ENCODE measurements at places on chromosomes 3 and 15. TPM values are rescaled to one million over a fixed set of nuclear protein-coding genes. Genes with fewer than 3 reads are reported as not detected.

IMPDH2 gene
- 178 TPM for total RNA-seq

REC114 gene
- total RNA-seq, result not detected

SLC9C1 gene
- 0.48 TPM for total RNA-seq

MANF gene
- 40.0 TPM for total RNA-seq

CHRM5 gene
- not detected for total RNA-seq

DNA sequence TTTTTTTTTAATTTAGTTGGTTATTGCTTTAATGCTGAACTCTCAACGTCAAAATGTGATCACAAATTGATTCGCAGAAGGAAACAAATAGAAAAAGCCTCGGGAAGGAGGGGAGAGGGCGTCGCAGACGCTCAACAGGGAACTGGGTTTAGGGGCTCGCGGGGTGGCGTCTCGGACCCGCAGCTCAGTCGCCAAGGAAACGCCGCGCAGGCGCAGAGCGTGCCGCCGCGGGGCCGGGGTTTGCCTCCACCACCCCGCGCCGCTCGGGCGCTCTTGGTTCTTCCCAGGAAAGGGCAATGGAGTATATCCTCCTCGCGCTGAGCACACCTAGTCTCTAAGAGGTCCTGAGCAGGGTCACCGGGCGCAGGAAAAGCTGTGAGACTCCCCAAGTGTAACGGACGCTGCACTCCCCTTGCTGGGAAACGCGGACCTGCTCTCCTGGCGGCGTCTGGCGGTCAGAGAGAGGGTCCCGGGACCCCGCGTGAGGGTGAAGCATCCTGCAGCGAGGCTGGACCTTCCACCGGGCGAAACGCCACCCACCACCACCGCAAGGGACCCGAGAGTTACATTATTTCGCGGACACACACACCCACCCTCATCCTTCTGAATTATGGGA lies 753 bp downstream of the PLCH1 start:
- no peak for DNase-seq
- H3K36me3 ChIP-seq, result no peaks in the 10 kb centered on the region
- H3K4me3 ChIP-seq, result peak overlapping the region; percentile 71
- H3K27ac ChIP-seq, result peak overlapping the region; percentile 53
- no peaks in the 10 kb centered on the region for H3K4me1 ChIP-seq
- H3K27me3 ChIP-seq, result no peaks in the 10 kb centered on the region

GRCh38 chr3:88003115-88003755 lies 55.6 kb downstream of the CGGBP1 start:
- no peak overlapping the region for H3K4me3 ChIP-seq
- H3K27me3 ChIP-seq, result no peaks in the 10 kb centered on the region
- no peak for DNase-seq
- no peaks in the 10 kb centered on the region for H3K4me1 ChIP-seq
- no peaks in the 10 kb centered on the region for H3K36me3 ChIP-seq

- no peaks in the 10 kb centered on the region for H3K36me3 ChIP-seq
- H3K27ac ChIP-seq, result no peak overlapping the region
- no peaks in the 10 kb centered on the region for H3K4me1 ChIP-seq
- no peak overlapping the region for H3K4me3 ChIP-seq
Measured at GRCh38 chr15:45027220-45027619, 4.2 kb downstream of the SORD start.

- no peaks in the 10 kb centered on the region for H3K27me3 ChIP-seq
- no peak overlapping the region for H3K27ac ChIP-seq
- H3K4me3 ChIP-seq, result no peak overlapping the region
- H3K4me1 ChIP-seq, result no peaks in the 10 kb centered on the region
Measured at GRCh38 chr15:80606511-80607071, 88.5 kb upstream of the ABHD17C start.

DNA sequence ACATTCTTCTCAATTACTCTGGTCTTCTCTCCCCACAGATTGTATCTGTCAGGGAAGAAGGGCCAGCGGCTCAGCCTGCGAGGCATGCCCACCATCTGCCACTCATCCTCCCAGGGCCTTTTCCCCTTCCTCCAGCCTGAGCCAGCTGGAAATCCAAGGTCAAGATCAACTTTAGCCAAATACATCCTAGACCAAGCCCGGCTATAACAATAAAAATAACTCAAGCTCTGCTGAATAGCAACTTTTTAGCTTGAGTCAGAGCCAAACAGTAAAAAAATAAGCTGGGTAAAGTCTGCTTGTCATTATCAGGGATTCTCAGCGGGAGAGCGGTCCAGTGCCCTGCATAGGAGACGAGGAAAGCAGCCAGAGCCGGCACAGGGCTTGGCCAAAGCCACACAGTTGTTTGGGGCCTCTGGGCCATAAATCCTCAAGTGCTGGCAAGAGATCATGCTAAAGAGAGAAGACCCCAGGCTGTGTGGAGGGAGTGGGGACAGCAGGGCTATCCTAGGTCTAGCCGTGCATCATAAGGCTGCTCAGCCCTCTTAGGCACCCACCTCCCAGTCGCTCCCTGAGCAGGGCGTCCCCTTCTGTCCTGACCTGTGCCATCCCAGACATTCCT lies 76.2 kb upstream of the HERC1 start:
- H3K27me3 ChIP-seq, result no peaks in the 10 kb centered on the region
- DNase-seq, result no peak
- H3K27ac ChIP-seq, result peak overlapping the region; percentile 55
- no peaks in the 10 kb centered on the region for H3K36me3 ChIP-seq
- no peak overlapping the region for H3K4me3 ChIP-seq
- H3K4me1 ChIP-seq, result peaks cover 10% of the 10 kb centered on the region

DNA sequence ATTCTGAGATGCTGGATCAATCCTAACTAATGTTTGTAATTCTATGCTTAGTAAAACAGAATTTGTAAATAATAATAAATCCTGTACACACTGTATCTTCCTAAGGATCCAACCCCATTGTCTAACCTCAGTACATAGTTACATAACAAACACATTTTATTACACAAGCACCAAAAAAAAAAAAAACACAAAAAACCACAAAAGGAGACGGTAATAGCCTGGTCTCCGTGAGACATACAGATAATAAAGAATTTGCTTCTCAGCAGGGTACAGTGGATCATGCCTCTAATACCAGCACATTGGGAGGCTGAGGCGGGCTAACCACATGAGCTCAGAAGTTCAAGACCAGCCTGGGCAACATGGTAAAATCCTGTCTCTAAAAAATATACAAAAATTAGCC lies 558.7 kb downstream of the MAGI1 start:
- H3K27ac ChIP-seq, result no peak overlapping the region
- no peaks in the 10 kb centered on the region for H3K36me3 ChIP-seq
- no peak overlapping the region for H3K4me3 ChIP-seq

GRCh38 chr3:98894791-98895576 lies 6.5 kb downstream of the DCBLD2 start:
- DNase-seq, result no peak
- H3K4me3 ChIP-seq, result no peak overlapping the region
- H3K36me3 ChIP-seq, result no peaks in the 10 kb centered on the region

DNA sequence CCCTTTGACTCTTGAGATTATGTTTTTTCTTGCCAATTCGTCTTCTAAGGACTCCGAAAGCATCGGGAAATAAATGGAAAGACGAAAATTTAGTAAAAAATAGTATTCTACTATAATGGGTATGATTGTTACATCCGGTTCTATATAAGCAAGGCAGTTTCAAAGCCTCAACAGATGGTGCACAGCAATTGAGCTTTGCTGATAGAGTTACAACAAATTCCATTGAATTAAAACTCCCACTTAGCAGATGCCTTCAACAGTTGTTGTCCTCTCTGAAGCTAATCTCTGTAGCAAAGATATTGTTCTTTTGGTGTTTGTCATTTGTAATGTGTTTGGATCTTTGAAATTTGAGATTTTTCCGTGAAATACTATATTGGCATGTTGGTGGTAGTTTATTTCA lies 16.1 kb upstream of the GHSR start:
- no peak overlapping the region for H3K27ac ChIP-seq
- no peaks in the 10 kb centered on the region for H3K27me3 ChIP-seq
- H3K4me1 ChIP-seq, result no peaks in the 10 kb centered on the region
- DNase-seq, result no peak

Data from breast epithelium (tissue), 4 donors.